ENCODE measurements at places on chromosomes 4 and X.

DNA sequence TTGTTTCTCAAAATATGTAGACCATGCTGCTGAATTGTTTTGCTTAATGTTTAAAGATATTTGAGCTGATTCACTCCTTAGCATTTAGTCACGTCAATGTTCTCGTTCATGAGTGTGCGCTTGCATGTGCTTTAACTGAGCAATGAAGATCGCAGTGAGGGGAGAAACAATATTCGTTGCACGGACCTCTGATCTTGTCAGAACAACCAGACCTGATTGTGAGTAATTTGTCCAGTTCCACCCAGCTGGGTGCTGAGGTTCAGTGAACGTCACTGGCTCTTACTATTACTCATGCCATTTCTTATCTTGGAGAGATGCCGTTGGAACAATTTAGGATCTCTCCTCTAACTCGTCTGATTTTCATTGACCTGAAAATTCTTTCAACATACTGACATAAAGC is 15.0 kb upstream of the PRKX start:
- no peak for DNase-seq

DNA sequence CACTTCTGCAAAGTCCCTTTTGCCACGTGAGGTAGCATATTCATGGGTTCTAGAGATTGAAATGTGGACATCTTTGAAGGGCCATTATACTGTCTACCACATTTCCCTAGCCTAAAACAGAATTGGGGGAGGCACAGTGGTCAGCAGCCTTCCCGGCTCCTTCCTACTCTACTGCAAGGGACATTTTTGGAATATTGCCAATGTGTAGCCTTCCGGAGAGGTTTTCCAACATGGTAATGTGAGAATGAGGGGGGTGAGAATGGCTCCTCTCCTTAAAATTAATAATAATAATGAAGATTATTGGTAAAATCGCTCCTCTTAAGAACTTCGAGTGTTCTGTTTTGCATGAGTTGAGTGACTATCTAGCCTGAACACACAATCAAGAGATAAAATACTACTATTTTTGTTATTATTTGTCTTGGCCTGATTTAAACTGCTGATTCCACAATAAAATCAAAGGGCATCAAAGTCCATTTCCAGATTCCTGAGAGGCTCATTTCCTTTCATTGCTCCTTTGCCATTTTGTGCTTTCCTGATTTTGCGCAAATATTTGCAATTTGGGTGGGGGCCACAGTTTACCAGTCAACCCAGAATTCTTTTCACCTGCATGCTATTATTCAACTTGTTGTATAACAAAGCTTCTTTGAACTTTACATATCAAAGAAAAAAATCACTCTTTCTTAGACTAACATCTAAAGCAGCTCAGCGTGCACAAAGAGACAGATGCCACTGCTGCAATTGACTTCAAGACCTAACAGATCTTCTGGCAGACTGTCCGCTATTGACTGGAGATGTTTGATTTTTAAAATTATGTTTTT is 27.0 kb upstream of the TSPAN5 start:
- DNase-seq = no peak

GRCh38 chrX:13094828-13095341 is 50.5 kb upstream of the FAM9C start:
- no peak for DNase-seq

DNA sequence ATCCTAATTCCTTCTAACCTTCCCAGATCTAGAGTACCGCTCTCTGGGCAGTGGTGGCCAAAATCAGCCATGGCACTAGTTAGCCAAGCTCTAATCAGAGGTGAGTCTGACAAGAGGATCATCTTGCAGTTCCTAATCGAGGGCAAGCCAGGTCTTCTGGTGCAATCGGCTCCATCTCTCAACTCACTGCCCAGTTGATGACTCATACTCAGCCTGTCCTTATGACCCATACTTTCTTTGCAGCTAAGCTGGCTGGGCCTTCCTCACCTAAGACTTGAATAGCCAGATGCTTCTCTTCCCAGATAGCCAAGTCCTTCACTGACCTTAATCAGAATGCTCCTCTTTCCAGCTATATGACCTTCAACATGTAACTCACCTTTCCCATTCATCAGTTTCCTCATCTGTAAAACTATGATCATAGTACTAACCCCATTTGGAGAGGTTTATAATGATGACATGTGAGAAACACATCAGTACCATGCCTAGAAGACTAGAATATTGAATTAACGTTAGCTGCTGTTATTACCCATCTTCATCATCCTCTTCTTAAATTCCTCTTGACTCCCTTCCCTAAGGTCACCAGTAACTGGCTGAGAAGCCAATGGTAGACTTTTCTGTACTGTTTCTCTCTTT is 57.1 kb downstream of the RELL1 start:
- no peak for DNase-seq

- no peak for DNase-seq
Measured at GRCh38 chr4:8181844-8182243, 17.2 kb upstream of the SH3TC1 start.
